ENCODE measurements at places on chromosomes 3 and 15.

GRCh38 chr3:52302426-52303145 is 13.5 kb upstream of the DNAH1 start:
- no peak for DNase-seq

DNA sequence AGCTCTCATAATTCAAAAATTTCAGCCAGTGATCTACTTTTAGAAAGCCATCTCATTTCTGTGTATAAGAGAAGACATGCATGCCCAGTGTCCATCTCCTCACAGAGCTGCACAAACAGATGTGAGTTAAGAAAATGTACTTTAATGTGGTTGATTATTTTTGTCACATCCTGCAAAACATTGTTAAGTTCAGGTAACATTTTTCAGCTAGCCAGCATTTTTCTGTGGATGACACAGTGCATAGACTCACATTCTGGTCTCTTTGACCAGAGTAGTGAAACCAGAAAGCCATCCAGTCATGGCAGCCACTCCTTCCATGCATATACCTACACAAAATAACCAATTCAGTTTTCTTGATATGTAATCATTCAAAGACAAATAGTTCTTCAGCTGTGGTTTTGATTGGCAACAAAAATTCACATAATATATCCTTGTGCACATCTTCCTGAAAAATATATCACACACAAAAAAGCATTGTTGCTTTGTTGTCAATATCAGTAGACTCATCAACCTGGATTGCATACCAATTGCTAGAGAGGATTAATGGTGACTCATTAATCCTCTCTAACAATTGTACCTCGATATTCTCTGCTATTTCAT is 2.1 kb upstream of the PLSCR1 start:
- no peak for DNase-seq

DNA sequence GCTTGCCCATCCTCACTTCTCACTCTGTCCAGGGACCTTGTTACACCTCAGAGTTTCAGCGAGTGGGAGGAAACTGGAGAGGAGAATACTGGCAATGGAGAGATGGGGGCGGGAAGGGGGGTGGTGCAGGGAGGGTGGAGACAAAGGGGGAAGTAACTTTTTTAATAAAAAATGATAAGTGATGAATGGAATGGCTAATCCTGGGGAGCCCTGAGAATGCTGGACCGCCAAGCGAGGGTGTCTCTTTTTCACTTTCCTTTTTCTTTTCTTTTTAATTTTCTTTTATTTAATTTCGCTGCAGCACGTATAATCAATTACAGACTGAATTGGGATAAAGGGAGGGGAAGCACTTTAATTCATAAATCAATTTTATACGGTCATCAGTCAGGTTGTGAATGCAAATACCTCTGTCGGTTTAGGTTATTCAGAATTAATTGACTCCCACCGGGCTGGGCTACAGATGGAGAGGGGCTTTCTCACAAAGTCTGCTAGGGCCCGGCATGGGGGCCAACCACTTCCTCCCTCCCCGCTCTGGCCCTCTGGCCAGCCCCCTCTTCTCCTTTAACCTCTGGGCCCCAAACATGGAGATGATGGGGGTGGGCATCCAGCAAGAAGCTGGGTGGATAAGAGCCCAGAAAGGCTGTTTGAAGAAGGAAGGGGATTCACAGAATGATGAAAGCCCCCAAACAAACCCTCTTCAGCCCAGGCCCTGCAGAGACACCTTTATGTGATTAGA is 106.8 kb upstream of the BOC start:
- no peak for DNase-seq

DNA sequence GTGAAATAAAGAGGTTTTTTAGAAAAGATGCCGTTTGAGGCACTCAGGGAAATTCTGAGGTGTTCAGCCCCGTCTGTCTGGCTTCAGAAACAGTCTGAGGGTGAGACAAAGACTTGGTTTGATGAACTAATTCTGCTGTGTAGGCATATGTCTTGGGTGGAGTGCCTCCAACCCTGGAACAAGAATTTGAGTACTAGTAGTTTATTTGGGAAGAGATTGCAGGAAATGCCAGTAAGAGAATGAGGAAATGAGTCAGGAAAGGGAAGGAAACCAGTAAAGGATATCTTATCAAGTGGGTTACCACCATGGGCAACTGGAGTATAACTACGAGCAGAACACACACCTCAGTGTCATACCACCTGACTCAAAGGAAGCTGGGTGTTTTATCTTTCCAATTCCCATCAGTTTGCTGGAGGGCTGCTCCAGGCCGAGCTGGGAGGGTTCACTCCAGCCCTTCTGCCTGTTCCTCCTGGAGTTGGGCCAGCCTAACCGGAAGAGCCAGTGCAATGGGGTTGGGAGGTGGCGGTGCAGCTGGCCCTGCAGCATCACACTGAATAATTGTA is 75.3 kb downstream of the TGFBR2 start:
- no peak for DNase-seq

GRCh38 chr3:195522254-195523023 is 20.7 kb downstream of the PPP1R2 start:
- peak; percentile 52 for DNase-seq

DNA sequence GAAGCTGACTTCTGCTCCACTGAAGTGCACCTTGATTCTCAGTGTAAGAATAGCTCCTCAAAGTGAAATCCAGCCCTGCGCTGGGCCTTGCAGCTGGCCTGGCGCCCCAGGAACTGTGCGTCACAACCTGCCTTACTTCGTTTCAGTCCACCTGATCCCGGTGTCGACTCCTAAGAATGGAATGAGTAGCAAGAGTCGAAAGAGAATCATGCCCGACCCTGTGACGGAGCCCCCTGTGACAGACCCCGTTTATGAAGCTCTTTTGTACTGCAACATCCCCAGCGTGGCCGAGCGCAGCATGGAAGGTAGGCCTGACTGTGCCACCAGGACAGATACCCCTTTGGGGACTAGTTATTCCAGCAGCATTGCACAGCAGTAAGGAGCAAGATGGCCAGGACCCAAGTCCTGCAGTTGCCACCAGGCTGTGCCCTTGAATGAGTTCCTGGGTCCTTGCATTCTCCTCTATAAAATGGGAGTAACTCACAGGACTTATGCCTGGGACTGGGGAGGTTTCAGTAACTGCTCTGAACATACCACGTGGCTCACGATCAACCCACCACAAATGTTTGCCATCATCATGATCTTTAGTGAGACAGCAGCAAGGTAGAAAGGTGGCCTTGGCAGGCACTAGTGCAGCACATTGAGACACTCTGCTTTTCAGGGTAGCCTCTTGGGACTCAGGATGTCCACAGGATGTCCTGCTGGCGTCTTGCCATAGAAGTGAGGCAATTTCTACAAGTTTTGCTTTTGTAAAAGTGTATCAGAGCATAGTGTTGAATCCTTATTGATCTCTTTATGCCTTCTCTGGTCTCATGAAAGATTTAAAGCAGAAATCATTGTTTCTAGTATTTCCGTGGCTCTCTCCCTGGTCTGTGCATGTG is 46.8 kb downstream of the PXYLP1 start:
- no peak for DNase-seq

- no peak for DNase-seq
These were observed 92.6 kb downstream of the LEKR1 start for GRCh38 chr3:156918746-156919145.

- DNase-seq, result no peak
These were observed 184.5 kb downstream of the FEZF2 start for GRCh38 chr3:62188681-62189375.

DNA sequence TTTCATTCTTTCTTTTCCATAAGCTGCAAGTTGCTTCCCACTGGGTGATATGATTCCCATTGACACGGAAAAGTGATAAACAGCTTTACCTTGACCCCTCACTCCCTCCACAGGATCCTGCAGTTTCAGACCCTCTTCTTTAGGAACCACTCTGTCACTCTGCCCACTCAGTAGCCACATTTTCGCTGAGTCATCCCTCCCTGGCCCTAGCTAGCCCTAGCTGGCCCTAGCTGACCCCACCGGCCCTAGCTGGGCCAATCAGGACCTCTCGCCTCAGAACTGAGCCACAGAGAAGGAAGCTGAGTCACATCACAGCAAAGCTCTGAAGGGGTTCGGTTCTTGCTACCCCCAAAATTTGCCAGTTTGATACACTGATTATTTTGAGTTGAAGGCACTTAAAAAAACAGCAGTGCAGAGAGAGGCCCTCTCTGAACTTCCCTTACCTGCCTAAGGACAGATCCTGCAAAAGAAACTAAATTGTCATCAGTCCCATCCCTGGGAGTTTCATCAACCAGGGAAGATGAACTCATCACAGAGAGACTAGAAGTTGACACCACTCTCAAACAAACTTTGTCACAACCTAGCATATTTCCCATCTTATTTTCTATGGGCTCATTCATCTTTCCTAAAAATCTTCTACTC is 233.5 kb upstream of the PROK2 start:
- no peak for DNase-seq
